Renal cortical epithelial cell (primary cell): ENCODE measurements at places on chromosomes 1 and 21. TPM values are rescaled to one million over a fixed set of nuclear protein-coding genes. Genes with fewer than 3 reads are reported as not detected.

The ANGPTL3 gene
- 0.05 TPM in 1 of 2 replicates, not detected in the other for total RNA-seq

The APCS gene
- total RNA-seq: not detected in 2 replicates

The C8B gene
- total RNA-seq: not detected in 2 replicates

The HTR6 gene
- not detected in 2 replicates for total RNA-seq

The HPDL gene
- 0.30 and 0.52 TPM in 2 replicates for total RNA-seq

The NUF2 gene
- total RNA-seq: 0.30 and 12.9 TPM in 2 replicates

The CYP4A22 gene
- total RNA-seq: not detected in 2 replicates

The CFHR3 gene
- not detected in 2 replicates for total RNA-seq
